ENCODE measurements at places on chromosomes 3 and 15.

GRCh38 chr3:145175626-145176025 lies 985.4 kb downstream of the PLOD2 start:
- no peak for DNase-seq

DNA sequence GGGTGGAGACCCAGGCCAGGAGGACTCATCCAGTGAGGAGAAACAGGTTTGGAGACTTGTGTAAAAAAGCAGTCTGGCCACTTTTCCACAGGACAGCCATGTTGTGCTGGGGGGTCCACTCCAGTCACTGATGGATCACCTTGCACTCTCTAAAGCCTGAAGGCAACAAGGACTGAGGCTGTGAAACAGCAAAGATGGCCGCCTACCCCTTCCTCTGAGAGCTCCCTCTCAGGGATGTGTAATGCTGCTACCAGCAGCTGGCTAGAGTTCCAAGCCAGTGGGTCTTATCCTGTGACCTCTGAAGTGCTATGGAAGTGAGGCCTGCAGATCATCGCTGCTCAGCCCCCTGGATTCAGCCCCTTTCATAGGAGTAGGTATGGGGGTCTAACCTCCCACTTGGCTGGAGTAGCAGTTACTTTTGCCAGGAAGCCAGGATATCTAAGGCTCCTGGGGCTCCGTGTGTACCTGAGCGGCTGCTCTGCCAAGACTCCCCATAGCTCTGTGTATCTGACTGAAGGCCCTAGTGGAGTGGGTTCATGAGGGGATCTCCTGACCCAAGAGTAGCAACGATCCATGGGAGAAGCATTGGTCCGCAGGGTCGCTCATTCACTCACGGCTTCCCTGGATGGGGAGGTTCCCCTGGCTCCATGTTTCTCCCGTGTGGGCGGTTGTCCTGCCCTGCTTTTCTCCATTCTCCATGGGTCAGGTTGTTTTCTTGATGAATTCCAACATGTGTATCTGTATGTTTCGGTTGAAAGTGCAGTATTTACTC lies 69.9 kb upstream of the TNFSF10 start:
- peak; percentile 26 for DNase-seq

DNA sequence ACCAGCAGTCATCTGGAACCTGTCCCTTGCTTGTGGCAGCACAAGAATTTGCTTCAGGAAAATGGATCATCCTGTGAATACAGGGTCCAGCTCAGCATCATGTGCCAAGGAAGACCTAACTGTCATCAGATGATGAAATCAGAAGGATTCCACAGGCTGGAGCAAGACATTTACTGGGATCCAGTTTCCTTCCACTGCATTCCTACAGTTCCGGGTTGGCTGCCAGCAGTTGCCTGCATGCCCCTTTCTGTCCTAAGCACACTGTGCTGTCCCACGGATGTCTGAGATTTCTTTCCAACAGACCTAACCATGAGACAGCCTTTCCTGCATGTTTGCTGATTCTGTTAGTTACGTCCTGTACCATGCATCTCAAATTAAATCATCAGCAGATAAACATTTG lies 140.7 kb downstream of the IMPG2 start:
- DNase-seq: no peak

DNA sequence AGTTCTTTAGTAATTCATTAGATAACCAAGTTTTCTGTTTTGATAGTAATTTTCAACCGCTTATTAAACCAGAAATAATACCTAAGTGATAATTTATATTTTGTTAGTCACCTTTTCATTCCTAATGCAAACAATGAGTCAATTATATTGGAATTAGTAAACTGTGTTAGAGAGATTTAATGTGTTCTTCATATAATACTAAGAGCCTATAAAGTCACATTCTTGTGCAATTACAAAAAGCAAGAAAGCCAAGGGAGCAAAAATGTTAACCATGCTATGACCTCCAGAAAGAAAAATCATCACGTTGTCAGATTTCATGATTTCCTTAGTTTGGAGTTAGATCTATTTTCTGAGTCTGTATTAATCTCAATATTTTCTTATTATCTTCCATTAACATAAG lies 108.8 kb upstream of the SAMMSON start:
- no peak for DNase-seq

- DNase-seq: peak; percentile 72
Measured at GRCh38 chr3:8490079-8490552, 11.5 kb upstream of the LMCD1 start.

- DNase-seq: peak; percentile 53
Measured at GRCh38 chr3:127389420-127389819, 101.6 kb upstream of the PRR20G start.

DNA sequence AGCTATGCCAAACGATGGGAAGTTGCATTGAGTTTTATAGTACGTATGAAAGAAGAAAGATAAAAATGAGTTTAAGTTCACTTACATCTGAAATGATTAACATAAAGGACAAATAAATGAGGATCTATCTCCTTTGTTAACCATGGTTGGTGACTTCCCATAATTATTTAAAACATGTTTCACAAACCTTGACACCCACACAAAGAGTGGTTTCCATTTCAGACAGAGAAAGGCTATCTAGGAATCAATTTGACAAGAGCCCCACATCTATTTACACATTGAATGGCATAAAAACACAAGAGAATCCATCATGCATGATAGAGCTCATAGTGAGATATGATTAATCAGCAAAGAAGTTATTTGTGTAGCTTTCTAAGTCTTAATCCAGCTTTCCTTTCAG lies 14.2 kb upstream of the MTMR10 start:
- DNase-seq: no peak

DNA sequence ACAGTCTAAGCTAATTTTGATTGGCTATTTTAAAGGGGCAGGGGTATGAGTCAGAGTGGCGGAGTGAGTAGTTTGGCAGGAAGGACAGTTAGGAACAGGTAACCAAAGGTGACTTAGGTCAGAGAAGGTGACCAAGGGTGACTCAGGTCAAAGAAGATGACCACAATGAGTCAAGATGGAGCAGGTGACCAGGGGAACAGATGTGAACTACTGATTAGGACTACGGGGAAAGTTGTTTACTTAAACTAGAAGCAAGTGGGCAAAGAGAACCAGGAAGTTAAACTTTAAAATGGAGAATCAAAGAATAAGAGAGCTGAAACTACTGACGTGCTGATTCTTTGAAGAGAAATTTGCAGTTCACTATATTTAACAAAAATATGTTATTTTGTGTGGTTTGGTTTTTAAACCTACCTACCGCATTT lies 14.1 kb upstream of the CA12 start:
- peak; percentile 22 for DNase-seq

DNA sequence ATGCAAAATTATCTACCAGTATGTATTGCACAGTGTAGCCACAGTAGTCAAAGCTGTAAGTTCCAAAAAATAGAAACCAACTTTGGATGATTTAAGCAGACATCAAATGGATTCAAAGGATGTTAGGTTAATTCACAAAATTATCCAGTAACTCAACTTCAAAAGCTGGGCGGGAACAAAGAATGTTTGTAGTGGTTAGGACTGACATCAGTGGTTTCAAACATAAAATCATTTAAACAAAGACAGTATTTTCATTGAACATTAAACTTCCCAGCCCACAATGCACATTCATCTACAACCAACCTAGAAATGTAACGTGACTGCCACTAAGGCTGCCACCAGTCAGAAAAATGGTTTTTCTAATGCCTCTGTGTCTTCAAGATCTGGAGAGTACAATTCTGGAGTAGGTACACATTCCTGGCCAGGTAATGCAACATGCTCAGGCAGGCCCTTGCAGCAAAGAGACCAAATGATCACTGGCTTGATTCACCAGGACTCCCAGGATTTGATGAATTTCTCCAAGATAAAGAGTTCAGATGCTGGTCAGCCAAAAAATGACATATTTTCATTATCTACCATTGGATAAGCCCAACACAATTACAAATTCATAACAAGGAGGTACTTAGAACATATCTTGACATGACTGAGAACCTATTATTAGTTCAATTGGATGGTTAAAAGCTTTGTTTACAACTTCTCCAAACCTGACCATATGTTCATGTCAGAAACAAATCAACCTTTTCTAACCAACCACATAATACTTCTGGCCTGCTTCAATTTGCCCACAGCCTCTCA lies 189.8 kb upstream of the CNTN4 start:
- no peak for DNase-seq

DNA sequence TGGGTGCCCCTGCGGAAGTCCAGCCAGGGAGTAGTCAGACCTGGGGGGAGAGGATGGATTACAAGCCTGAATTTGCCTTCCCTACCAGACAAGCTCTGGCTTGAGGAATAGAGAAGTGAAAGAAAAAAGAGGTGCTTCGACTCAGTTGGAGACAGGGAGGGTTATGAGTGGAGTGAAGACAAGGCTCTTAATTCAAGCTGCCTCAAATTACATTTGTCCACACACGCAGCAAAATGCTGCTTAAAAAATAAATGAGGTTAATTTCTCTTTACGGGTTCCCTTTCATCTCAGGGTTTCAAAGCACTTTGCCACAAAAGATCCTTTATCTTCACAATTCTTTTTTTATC lies 49.0 kb upstream of the SLC4A7 start:
- peak; percentile 39 for DNase-seq

DNA sequence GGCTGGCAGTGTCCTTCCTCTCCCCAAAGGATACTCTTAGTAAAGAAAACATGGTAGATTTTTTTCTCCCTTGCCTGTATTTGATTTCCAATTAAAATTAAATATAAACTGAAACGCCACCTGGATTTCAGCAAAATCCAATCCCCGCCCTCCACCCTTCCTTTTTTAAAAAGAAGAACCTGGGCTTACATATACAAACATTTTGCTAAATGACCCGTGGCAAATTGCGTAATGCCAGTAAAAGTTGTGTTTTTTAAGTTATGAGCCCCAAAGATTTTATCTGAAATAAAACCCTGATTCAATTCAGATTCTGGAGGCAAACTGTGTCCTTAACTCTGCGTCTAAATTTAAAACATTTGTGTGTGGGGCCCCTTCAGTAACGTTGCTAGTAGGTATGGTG lies 403.0 kb downstream of the FOXP1 start:
- no peak for DNase-seq

DNA sequence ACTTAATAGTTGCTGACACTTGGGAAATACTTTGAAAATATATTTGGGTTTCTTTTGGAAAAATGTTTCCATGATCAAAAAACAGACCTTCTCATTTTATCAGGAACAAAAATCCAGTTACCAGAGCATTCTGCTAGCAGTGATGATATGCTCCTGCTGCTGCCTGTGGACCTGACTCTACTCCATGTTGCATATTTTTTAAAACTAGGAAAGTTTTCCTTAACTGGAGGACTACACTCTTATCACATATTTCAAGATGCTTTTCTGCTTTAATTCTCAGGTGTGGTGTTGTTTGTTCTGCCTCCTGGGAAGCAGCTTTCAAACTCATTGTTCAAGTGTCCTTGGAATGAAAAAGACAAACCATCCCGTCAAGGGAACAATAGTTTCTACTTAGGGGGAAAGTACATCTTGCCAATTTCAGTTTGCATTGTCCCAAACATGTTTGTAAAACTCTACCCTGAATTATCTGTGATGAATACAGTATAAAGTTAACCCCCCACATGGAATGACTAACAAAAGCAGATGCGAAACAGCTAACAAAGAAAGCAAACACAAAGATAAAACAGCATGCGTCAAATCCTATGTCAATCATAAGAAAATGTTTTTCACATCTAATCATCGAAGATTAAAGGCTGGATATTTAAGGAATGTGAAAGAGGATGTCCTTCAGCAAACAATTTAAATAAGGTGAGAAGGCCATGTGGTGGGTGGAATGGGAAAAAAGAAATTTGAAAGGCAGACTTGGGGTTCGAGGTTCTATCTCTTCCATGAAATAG lies 40.1 kb upstream of the PSMD6 start:
- no peak for DNase-seq

GRCh38 chr3:45092132-45093031 lies 53.8 kb downstream of the CDCP1 start:
- DNase-seq: peak; percentile 52

DNA sequence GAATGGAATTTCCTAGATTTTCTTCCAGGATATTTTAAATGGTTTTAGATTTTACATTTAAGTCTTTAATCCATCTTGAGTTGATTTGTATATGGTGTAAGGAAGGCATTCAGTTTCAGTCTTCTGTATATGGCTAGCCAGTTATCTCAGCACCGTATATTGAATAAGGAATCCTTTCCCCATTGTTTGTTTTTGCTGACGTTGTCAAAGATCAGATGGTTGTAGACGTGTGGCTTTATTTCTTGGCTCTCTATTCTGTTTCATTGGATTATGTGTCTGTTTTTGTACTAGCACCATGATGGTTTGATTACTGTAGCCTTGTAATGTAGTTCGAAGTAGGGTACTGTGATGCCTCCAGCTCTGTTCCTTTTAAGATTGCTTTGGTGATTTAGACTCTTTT lies 325.7 kb upstream of the EPHA6 start:
- no peak for DNase-seq

- DNase-seq: no peak
Measured at GRCh38 chr3:139328356-139328755, 15.5 kb upstream of the MRPS22 start.

- DNase-seq: peak; percentile 64
Measured at GRCh38 chr15:70186152-70186551, 88.4 kb upstream of the TLE3 start.

DNA sequence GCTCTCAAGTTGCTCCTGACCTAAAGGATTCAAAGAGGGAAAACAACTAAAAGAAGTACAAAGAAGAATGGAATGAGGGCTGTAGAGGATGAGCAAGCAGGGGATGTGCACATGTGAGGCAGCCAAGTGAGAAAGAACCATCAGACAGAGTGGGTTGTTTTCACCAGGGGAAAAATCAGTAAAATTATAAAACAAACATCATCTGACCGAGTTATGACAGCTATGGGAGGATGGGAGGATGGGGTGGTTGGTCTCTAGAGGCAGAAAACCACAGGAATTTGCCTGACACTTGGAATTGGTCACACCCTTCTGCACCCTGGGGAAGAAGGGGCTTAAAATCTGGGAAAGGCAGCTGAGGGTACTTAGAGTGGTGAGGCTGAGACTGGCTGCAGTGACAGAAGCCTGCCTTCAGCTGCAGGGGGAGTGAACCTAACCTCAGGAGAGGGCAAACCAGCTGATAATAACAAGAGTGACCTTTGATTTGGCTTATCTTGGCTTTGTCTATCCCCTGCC lies 10.1 kb downstream of the ARHGAP31 start:
- peak; percentile 36 for DNase-seq

DNA sequence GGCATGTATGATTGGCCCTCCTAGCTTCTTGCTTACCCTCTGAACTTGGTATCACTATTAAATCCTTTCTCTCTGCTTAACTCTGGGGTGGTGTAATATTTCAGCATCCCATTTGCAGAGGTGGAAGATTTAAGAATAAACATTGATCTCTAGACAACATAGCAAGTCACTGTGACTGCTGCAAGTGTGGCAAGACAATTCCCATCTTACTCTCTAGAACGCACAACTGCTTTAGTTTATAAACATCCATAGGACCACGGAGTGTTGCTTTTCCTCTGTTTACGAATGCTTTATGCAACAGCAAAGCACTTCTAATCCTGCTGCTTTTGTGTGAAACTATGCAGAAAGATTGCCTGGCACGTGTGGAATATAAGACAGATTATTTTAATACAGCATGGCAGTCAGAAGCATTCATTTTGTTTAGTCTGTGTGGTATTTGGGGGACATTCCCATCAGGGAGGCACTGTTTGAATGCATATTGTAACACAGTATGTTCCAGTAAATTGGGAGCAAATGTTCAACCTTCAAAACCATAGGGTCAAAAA lies 338.9 kb upstream of the TMCO5A start:
- DNase-seq: no peak

Measured in ELF-1 (cell line).